ENCODE measurements at places on chromosomes 2 and 18. TPM values are rescaled to one million over a fixed set of nuclear protein-coding genes. Genes with fewer than 3 reads are reported as not detected.

The ABCA12 gene
- total RNA-seq = 0.05 TPM

The KCNF1 gene
- 0.13 TPM for total RNA-seq

The GPR39 gene
- 2.7 TPM for total RNA-seq

The C2orf15 gene
- total RNA-seq = not detected

The ZAP70 gene
- total RNA-seq = not detected

The ZNF638 gene
- 58.5 TPM for total RNA-seq

The UBXN2A gene
- 12.9 TPM for total RNA-seq

The ARHGEF4 gene
- total RNA-seq = 1.3 TPM

The EDAR gene
- not detected for total RNA-seq

The SLC14A1 gene
- 0.36 TPM for total RNA-seq

The AQP12A gene
- not detected for total RNA-seq

- DNase-seq = no peak
Measured at GRCh38 chr2:64861452-64862397, 127.5 kb upstream of the SLC1A4 start.

- no peak for DNase-seq
Measured at GRCh38 chr2:120421126-120421829, 75.3 kb downstream of the INHBB start.

DNA sequence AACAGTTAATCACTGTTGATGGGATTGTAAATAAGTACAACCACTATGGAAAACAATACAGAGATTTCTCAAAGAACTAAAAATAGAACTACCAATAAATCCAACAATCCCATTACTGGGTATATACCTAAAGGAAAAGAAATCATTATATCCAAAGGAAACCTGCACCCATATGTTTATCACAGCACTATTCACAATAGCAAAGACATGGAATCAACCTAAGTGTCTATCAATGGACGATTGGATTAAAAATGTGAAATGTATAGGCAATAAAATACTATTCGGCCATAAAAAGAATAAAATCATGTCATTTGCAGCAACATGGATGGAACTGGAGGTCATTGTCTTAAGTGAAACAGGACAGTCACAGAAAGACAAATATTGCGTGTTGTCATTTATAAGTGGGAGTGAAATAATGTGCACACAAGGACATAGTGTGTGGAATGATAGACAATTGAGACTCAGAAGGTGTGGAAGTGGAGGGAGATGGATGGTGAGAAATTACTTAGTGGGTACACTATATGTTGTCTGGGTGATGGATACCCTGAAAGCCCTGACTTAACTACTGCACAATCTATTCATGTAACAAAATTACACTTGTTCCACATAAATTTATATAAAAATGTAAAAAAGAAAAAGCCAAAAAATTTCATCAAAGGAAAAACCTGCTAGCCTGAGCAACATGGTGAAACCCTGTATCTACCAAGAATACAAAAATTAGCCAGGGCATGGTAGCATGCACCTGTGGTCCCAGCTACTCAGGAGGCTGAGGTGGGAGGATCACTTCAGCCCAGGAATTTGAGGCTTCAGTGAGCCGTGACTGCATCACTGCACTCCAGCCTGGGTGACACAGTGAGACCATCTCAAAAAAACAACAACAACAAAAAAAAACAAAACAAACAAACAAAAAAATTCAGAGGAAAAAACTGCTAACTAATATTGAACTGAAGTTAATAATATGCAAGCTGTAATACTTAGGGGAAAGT lies 12.6 kb downstream of the APOB start:
- DNase-seq = no peak

GRCh38 chr2:231000211-231000904 lies 4.4 kb downstream of the SPATA3 start:
- DNase-seq = no peak

DNA sequence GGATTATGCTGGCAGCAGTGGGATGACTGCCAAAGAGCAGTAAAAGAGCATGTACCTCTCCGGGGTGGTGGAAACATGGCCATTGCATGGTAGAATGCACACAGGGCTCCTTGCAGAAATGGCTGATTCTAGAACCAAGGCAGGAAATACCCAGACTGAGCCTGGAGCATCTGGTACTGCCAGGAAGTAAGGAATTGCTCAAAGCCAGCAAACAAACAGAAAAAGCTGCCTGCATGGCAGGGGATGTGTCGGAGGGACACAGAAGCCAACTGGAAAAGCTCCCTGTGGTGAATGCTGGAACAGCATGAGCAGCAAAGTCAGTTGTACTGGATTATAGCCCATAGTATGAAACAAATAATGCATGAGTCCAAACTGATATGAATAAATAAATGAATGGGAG lies 78.0 kb upstream of the NFATC1 start:
- no peak for DNase-seq

GRCh38 chr18:12884406-12885323 lies 628 bp upstream of the PTPN2 start:
- DNase-seq = no peak

DNA sequence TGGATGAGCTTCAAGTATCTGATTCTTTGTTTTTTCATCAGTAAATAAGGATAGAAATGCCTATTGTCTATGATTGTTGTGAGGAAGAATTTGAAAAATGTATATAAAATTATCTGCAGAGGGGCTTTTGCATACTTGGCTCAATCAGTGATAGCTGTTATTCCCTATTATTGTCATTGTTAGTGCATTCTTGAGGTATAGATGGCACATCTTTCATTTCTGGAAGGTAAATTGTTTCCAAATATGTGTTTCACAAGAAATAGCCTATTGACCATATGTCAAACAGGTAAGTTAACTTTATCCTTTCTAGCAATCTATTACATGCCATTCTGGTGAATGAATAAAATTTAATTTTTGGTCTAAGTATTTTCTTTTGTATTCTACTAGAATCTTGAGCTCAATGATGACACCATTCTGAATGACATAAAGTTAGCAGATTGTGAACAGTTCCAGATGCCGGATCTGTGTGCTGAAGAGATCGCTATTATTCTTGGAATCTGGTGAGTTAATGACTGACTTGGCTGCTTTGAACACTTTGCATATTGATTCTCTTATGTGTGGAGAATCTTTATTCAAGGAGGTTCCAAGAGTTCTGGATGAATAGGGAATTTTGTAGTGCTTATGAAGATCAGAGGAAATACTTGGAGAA lies 44.2 kb downstream of the TTC27 start:
- DNase-seq = no peak

- DNase-seq = peak; percentile 86
Measured at GRCh38 chr2:39512434-39512935, 75.4 kb upstream of the MAP4K3 start.

DNA sequence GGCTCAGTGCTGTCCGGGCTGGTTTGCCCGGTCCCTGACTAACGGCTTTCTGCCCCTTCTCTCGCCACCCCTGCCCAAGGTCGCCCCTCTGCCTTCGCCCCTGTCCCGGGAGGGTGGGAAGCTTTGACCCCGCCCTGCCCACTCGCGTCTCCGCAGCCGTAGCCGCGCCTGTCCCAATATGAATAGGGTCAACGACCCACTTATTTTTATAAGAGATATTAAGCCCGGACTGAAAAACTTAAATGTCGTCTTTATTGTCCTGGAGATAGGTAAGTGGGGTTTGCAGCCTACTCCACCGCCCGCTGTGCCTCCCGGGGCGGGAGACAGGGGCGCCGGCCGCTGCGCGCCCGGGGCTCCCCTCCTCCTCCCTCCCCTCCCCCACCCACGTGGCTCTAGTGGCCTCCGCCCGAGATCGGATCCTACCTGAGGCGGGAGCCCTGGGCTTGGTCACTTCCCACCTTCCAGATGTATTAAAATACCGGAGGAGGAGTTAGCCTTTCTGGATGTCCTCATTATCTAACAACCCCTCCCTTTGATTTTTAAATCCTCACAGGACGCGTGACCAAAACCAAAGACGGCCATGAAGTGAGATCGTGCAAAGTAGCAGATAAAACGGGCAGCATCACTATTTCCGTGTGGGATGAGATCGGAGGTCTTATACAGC lies 633 bp downstream of the NABP1 start:
- no peak for DNase-seq

- DNase-seq = no peak
Measured at GRCh38 chr2:7646661-7647060, 729.4 kb downstream of the RNF144A start.

DNA sequence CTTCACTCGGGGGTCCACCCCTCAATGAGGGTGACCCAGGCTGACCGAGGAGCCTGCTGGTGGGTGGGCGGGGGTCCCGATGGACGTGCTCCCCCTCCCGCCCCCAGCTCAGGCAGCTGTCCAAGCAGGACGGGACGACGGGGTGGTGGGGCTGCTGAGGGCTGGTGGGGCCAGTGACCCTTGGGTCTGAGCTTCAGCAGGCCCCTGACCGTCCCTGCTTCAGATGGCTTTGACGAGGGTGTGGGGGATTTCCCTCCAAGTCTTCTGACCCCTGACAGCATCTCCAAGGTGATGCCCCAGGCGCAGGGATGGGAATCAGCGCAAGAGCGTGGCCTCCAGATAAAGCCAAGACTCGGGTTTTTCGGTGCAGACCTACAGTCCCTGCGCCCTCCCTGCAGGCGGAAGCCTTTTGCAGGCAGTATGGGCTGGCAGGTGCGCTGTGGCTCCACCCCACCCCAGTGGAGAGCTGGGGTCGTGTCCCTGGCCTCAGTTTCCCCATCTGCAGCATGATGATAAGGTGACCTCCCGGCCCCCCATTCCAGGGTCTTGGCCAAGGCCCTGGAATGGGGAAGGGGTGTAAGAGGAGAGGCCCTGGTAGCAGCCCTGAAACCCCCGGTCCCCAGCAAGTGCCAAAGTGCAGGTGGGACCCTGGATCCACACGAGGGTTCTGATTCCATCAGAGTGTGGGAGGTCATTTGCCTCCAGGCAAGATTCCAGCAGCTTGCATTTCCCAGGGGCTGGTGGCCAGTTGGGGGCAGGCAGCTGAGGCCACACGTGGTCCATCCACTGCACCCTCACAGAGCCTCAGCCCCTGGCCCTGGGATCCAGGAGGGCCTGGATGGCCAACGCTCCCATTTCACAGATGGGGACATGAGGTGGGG lies 8.7 kb downstream of the CROCC2 start:
- no peak for DNase-seq

DNA sequence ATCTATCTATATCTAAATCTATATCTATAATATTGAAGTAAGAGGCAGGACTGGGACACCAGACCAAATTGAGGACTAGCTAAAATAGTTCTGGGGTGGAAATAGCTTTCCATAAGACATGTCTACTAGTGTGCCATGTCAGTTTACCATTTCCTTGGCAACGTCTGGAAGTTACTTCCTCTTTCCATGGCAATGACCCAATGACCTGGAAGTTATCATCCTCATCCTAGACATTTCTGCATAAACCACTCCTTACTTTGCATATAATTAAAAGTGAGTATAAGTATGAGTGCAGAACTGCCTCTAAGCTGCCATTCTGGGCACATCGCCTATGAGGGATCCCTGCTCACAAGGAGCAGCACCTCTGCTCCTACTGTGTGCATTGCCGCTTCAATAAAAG lies 734.0 kb upstream of the GCFC2 start:
- DNase-seq = no peak

- DNase-seq = no peak
Measured at GRCh38 chr2:119836455-119837142, 76.9 kb downstream of the PTPN4 start.

- no peak for DNase-seq
Measured at GRCh38 chr2:10431797-10432196, 16.3 kb downstream of the ODC1 start.

DNA sequence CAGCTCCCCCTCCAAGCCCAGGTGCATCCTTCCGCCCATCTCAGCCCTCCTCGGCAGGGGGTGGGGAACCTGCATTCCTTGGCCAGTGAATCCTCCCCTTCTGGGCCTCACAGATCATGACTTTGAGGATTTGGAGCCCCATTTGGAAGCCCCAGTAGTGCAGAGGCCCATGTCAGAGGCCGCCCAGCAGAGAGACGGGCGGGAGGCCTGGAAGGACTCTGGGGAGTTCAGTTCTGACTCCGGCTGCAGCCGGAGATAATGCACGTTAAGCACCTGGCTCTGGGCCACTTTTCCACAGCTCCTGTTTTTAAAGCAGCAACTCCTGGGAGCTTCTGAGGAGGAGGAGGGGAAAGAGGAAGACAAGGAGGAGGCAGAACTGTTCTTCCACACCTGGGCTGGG lies 14.9 kb downstream of the ATOH8 start:
- DNase-seq = no peak

DNA sequence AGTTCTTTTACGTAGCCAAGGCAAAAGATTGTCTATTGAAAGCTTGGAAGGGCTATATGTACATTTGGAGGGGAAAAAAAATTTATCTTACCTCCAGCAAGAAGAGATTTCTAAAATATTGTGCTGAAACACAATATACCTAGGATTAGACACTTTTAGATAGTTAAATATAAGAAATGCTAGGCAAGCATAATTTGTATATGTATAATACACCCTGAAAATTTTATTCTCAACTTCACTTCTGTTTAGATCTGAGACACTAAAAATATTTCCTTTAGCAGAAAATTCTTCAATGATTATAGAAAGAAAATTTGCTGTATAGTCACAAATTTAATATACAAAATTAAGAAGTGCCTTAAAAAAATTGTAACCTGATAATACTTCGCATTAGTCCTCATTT lies 42.6 kb downstream of the ITGAV start:
- no peak for DNase-seq

DNA sequence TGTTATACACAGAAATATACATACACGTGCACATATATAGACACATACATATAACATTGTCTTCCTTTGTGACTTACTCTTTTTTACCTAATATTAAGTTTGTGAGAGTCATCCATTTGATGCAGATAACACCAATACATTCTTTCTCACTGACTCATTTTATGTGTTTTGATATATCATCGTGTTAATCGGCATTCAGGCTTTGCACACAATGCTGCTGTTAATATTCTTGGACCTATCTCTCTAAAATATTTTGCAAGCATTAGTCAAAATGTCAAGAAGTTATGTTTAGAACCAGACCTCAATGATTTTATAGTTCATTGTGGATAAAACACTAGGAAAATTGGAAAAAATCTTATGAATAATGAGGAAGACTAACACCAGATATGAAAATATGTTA lies 441.1 kb downstream of the LRATD1 start:
- no peak for DNase-seq

DNA sequence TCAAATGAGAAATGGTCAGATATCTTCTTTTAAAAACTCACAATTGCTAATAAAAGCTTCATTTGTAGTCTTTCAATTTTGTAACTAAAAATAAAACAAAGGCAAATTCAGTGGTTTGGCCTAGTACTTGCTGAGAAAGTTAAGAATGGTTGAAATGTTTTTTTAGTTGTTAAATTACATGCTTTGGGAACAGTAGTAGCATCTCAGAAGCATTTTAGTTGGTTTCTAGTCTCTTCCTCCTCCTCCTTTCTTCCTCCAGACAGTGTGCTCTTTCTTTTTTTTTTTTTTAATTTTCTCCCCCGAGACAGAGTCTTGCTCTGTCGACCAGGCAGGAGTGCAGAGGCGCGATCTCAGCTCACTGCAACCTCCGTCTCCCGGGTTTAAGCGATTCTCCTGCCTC lies 9.8 kb downstream of the TRAK2 start:
- DNase-seq = no peak

DNA sequence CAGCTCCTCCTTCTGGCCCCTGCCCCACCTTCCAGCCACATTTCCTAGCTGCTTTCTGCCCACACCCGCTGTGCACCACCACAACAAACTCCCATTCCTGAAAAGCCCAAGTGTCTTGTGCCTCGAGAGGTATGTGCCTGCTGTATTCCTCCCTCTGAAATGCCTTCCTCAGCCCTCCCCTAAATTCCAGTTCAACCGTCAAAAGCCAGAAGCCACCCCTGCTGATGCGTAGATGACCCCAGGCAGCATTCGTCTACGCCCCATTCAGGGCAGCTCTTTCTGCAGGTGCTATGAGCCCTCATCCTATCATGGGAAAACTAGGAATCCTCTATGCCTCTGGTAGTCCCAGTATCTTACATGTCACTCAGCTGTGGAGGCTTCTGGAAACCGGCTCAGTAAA lies 71.7 kb downstream of the DNMT3A start:
- no peak for DNase-seq

GRCh38 chr2:22734373-22735045 lies 650.5 kb upstream of the KLHL29 start:
- no peak for DNase-seq
